Ecto neural progenitor cell (in vitro differentiated cells): ENCODE measurements at places on chromosomes 2 and 18.

- no peak for DNase-seq
Observed at GRCh38 chr18:76208678-76209306, 286.2 kb downstream of the ZNF516 start.

DNA sequence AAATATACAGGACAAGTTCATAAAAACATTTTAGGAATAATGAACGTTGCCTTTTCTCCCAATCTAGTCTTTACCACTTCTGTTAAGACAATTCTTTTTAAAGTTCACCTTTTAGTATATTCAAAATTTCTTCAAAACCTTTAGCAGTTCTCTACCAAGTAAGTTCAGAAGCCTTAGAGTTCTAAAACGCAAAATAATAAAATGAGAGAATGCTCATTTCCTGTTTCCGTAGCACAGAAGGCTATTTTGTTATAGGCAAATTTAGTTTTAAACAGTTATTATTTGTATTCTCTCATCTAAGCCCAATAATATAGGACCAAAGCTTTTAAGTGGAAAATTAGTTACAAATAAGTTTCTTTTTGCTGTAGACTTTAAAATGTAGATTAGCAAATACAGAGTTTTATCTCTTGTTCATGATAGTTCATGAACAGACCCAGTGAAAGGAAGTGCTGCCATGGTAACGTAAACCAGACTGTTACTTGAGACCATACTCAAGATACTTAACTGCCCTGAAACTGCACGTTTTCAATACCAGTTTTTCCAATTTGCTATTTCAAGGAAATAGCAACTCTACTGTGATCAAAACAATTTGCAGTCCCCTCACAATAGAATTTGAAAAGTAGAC, 173.1 kb upstream of the STON1 start:
- DNase-seq, result no peak

- no peak for DNase-seq
Observed at GRCh38 chr2:187050409-187050998, 201.5 kb upstream of the ZSWIM2 start.

DNA sequence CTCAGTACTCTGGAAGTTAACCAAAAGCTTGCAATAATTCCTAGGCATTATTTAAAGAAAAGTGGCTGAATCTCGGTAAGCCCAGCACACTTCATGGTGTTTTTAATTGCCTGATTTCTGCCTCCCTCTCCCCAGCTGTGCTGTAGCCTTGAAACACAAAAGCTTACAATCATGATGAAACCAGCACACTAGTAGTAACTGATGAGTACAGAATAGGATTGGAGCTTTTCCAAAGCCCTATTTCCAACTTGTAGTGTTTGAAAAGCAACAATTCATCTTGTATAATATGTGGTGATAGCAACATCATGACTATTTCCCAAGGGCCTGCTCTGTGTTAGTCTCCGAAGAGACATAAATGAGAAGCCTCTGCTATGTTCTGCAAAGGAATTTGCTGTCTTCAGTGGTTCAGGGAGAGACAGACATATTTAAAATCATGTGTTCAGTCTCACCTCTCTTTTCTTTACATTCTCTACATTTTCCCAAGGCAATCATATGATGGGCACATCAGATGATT, 1015.0 kb downstream of the BCL11A start:
- DNase-seq, result no peak

DNA sequence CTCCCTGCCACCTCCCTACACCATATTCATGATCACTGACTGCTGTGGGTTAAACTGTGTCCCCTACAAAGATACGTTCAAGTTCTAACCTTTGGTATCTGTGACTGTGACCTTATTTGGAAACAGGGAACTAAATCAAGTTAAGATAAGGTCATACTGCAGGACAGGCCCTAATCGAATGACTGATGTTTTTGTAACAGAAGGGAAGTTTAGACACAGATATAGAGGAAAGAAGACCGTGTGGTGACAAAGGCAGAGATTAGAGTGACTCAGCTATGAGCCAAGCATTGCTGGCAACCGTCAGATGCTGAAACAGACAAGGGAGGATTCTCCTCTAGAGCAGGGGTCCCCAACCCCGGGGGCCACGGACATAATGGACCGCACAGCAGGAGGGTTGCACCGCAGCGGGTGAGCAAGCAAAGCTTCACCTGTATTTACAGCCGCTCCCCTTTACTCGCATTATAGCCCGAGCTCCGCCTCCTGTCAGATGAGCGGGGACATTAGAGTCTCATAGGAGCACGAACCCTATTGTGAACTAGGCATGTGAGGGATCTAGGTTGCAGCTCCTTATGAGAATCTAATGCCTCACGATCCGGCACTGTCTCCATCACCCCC, 28.9 kb upstream of the RNF152 start:
- no peak for DNase-seq

DNA sequence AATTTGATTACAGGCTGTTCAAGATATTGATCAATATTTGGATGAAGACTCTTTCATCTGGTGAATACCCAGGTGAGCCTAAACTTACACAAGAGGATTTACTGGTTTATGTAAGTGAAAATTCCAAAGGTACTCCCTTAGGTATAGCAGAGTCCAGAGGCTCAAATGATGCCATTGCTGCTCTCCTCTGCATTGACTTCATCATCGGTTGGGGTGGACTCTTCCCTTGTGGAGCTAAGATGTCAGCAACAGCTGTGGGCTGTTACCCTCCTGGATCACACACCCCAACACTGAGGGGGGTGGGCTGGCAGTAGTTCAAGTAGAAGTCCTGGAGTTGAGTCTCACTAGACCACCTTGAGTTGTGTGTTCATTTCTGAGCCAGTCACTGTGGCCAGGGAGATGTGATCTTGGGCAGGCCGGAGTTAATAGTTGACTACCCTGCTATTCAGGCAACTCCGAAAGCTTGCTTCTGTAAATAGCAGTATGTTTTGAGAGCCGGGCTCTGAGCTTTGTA, 236.9 kb downstream of the PTPRM start:
- no peak for DNase-seq

GRCh38 chr2:101386599-101387150, 628 bp downstream of the CREG2 start:
- DNase-seq, result no peak

GRCh38 chr2:48597492-48597891, 20.2 kb upstream of the GTF2A1L start:
- no peak for DNase-seq

GRCh38 chr2:26355038-26355995, 8.7 kb upstream of the ADGRF3 start:
- DNase-seq, result no peak

DNA sequence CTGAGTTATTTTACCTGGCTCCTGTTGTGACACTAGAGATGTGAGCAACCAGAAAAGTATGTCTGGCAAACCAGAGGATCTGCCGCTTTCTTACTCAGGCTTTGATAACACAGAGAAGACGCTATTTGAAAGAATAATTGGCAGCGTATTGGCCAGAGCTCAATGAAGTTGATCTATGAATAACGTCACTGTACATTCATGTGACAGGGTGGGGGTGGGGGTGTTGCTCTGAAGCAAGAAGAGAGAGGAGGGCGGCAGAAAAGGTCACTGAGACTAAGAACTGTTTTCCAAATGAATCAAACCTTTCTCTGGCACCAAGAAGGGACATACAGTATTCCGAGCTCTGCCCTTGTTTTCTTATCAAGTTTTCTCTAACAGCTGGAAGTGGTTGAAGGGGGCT, 1.7 kb upstream of the ONECUT2 start:
- no peak for DNase-seq

GRCh38 chr2:72755647-72756423, 70.0 kb downstream of the EXOC6B start:
- no peak for DNase-seq

DNA sequence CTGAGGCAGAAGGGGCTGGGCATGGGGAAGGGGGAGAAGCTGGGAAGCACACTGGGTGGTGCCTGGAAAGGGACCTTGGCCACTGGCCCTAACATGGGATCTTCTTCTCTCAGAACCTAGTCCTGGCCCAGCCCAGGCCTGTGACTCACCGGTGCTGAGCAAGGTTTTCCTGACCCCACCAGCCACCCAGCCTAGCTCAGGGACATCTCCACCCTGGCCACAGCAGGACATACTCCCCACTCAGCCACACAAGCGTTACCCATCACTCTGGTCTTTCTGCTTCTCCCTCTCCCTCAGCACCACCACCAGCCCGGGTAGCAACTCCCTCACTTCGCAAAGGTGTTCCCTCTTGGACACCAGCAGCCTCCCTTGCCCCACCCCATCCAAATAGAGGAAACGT, 22.8 kb downstream of the TNS1 start:
- no peak for DNase-seq

- no peak for DNase-seq
Observed at GRCh38 chr2:237449193-237449881, 35.4 kb upstream of the COL6A3 start.

GRCh38 chr2:102724016-102724490, 37.8 kb upstream of the TMEM182 start:
- DNase-seq, result no peak

DNA sequence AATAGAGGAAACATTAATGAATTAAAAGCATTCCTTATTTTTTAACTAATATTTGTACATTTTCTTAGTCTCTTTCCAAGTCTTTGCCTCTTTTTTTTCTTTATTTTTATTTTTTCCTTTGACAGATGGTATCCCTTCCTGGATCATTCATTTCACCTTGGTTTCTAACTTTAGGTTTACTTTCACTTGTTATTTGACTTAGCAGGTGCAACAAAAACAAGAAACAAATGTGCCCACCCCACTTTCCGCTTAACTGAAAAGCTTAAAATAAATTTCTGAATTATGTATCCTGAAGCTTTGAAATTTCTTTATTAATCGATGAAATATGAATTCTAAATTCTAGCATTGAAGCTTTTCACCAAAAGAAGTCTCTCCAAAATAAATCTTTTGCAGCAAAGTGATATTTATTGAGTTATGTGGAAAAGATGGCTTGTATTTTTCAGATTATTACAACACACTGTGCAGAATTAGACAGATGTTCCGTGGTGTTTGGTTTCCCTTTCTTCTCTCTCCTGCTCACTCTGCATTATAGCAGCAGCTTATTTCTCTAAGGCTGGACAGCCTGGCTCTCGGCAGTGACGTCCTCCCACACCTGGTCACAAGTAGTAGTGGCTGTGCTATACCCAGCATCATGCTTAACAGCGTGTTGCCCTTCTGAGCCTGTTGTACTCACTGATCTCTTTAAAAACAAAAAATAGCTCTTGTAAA, 99.1 kb upstream of the ZNF397 start:
- no peak for DNase-seq

DNA sequence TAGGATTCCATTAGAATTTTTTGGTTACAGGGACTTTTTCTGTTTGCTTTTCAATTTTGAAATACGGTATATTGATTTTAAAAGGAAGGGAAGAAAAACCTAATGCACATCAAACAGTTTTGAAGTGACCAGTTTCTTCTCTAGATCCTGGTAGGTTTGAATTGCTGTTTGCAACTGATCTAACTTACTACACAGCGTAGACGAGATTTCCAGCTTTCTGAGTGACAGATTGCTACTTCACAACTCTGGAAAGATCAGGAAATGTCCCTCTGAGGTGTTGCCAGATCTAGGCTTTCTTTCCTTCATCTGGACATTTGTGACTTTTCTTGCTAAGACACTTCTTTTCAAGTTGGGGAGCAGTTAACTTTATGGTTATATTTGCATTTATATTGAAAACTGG, 112.2 kb downstream of the DIS3L2 start:
- no peak for DNase-seq

DNA sequence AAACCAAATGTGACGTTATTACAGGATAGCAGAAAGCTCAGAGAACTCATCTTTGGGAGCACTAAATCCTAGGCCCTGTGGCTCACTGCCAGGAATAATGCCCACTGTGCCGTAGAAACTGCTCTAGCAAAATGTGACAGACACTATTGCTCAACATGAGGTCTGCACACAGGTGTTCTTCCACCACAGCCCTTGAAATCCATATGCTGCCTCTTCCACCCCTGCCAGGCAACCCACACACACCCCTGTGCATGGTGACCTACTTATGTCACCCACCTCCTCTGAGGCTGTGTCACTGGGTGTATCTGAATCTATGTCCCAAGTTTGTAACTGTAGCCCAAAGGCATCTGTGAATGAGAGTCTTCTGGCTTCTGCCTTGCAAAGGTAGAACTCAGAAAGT, 66.1 kb upstream of the MBOAT2 start:
- no peak for DNase-seq

DNA sequence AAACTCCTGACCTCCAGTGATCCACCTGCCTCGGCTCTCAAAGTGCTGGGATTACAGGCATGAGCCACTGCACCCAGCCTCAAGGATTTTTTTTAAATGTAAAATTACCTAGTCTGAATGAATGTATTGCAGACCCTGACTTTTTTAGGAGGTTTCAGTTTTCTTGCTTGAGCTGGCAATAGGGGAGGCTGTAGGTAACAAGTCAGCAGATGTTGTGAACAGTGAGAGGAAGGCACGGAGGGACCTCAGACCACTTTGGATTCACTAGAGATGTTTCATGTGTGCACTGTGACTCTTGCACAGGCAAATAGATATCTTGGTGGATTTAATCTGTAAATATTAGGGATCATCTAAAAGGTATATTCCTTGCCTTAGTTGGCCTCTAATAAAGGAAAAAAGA, 6.4 kb downstream of the NDUFV2 start:
- DNase-seq, result no peak

DNA sequence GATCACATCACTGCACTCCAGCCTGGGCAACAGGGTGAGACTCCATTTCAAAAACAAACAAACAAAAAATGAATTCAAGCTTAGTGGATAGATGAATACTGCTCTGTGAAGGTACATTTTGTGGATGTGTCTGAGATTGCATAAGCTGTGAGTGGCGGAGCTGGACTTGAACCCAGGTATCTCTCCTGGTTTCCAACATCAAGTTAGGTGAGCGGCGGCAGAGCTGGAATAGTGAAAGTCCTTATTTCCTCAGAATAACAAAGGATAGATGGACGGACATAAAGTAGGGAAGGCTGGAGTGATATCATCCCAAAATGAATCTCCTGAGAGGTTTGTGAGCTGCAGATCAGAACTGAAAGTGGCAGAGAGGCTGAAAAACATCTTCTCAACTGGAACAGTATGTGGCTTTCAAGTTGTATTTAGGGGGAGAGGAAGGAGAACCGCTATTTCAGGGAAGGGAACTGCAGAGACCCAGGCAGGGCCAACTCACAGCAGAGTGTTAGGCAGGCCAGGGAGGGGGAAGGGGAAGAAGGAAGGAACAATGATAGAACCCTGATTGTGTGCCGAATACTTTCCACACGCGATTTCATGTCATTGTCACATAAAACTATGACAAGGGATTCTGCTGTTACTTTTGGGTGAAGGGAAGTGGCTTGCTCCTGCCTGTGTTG, 106.2 kb downstream of the LPIN1 start:
- DNase-seq, result no peak

- DNase-seq, result no peak
Observed at GRCh38 chr18:60911504-60911903, 421.7 kb upstream of the CDH20 start.

DNA sequence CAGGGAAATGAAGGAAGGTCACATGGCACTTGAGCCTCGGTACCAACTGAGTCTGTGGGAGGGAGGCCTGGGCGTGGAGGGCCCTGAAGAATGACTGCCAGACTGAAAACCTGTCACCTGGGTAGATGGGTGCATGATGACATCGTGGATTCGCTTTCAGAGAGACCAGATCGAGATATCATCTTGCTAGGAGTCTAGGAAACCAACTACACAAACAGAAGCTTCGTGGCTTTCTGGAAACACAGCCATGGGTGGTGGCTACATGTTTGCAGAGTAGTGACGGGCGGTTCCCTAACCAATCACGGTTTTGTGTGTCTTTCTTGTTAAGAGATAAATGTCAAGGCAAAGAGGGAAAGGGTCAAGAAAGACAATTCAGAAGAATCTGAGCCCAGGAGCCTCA, 155.0 kb downstream of the EIPR1 start:
- no peak for DNase-seq

GRCh38 chr2:67945940-67946339, 116.9 kb downstream of the C1D start:
- no peak for DNase-seq

- no peak for DNase-seq
Observed at GRCh38 chr18:48197819-48198218, 211.4 kb downstream of the ZBTB7C start.
